ENCODE measurements at places on chromosomes 4 and X.

DNA sequence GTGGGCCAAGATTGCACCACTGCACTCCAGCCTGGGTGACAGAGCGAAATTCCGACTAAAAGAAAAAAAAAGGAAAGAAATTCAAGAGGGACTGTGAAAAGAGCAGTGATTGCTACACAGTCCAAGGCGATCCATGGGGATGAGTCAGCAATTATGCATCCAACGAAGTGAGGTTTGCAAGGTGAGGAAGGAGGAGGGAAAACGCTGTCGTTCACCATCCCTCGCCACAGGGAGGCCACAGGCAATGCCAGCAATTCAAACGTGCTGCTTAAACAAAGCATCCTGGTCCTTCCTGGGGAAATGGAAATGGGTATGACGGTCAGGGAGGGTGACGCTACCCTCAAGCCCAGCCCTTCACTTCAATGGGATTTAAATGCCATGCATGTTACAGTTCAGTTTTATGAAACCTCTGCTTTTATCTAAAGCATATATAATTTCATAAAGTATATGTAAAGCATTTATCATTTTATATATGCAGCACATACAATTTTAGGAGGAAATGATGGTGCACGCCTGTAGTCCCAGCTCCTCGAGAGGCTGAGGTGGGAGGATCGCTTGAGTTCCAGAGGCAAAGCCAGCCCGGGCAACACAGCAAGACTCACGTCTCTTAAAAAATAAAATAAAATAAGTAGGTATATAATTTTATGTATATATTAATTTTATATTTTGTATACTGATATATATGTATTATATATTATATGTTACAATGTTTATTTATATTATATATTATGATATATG, 108.7 kb downstream of the DHRSX start:
- DNase-seq: peak; percentile 93

DNA sequence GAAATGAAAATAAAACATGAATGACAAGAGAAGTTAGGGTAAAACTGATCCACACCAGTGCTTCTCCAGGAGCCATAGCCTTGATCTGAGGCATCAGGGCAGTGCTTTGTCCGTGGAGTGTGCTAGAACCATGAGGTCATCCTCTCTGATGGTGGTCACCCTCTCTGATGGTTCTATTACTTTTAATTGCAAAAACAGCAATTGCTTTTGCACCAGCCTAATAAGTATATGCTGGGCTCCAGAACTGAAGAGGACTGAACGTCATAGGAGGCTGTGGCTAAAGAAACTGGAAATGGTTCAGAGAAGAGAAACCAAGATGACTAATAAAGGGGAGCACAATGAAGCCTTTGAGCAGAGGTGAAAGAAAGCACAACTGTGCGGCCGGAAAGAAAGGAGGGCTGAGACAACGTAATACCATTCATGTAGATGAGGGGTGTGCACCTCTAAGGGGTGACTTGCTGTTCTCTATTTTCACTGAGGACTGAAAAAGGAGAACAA, 17.0 kb upstream of the TMEM154 start:
- no peak for DNase-seq

DNA sequence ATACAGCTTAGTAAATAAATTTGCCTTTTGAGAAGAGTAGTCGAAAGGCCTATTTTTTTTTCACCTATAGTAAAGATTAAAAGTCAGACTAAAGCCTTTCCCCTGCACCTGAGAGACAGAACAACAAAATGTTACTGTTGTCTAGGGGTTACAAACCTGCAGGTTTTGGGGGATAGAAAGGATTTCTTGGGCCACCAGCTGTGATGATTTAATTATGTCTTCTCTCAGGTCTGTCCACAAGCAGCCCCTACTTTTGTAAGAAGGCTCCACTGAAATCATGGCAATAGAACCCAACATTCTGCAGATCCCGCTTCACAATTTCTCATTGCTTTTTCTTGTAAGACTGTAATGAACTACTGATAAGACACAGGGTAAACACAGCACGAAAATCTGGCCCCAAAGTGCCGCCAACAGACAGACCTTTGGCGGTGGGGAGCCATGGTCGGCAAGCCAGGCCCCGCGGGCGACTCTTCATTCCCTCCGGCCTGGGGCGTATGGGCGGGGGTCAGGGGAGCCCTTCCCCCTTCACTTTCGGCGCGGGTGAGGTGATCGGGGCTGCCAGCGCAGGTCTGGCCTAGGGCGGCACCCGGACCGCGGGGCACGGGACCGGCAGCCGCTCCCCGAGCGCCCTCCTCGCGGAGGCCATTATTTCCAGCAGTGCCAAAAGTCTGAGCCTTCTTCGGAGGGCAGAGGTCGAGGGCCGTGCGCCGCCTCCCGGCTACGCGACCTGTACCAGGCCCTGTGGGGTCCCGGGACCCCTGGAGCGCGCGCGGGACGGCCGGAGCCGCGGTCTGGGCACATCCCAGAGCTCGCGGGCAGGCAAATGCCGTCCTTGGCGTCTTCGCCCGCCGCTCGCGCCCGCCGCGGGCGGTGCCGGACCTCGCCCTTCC, 812 bp upstream of the KDM6A start:
- DNase-seq: no peak

- no peak for DNase-seq
Observed at GRCh38 chrX:44651358-44651757, 108.7 kb upstream of the FUNDC1 start.

GRCh38 chrX:7059214-7059838, 88.2 kb upstream of the STS start:
- DNase-seq: no peak

- DNase-seq: peak; percentile 56
Observed at GRCh38 chr4:48341776-48342605, 662 bp downstream of the SLAIN2 start.

DNA sequence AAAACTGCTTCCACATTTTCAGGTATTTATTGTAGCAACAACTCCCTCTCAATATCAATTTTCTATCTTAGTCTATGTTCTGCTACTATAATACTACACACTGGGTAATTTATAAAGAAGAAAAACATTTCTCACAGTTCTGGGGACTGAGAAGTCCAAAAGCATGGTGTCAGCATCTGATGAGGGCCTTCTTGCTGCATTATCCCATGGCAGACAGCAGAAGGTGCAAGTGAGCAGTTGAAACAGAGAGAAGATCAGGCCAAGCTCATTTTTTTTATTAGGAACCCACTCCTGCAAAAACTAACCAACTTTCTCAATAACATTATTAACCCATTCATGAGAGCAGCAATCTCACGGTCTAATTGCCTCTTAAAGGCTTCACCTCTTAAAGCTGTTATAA, 376.0 kb downstream of the RAB28 start:
- no peak for DNase-seq

- no peak for DNase-seq
Observed at GRCh38 chr4:175833574-175834311, 21.7 kb upstream of the GPM6A start.

DNA sequence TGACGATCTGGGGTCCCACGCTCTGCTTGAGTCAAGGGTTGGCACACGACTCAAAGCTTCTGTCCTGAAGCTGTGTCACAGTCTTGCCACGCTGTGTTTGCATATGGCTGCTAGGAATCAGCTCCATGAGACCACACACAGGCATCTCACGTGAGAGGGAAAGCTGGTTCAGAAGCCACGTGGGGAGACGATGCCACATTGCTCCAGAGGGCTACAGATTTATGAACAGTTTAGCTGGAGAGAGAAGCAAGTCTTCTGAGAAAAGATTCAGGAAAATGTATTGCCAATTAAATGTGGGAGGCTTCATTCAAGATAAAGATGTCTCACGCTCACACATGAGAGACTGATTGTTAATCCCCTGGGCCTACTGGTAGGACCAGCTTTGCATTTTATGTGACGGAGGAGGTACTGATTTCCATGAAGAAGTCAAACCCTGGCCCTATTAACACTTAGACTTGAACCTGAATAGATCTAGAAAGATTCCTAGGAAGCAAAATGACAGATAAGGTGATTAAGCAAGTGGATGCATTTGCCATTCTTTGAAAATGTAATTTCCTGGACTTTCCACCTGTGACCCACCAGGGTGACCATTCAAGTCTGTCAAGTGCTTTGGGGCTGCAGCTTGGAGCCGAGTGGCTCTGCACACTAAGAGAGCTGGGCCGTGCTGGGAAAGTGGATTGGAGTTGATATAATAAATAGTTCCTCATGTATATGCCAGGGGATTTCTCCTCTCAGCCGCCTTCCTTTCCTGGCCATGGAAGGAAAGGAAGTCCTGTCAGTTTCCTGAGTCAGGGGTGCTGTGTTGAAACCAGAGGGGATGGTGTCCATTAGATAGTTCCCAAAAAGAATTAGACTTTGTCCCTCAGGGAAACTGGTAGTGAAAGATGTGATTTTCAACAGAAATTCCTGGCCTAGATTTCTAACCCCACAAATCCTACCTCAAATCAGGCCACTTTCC, 29.0 kb downstream of the ENPP6 start:
- DNase-seq: no peak

DNA sequence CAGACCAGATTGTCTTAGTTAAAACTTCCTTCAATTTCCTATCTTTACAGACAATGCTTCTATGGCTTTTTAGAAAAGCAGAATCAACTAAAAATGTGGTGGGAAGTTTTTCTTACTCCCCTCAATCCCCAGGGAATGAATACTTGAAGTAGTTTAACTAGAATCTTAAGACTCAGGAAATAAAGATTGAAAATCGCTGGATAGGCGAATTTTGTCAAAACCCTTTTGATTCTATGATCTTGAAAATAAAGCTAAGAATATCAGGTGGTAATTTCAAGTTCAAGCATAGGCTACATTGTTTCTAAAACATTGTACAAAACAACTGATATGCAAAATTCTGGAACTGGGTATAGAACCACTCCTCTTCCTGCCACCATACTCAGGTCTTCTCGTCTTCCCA, 276.5 kb upstream of the GK2 start:
- DNase-seq: no peak

DNA sequence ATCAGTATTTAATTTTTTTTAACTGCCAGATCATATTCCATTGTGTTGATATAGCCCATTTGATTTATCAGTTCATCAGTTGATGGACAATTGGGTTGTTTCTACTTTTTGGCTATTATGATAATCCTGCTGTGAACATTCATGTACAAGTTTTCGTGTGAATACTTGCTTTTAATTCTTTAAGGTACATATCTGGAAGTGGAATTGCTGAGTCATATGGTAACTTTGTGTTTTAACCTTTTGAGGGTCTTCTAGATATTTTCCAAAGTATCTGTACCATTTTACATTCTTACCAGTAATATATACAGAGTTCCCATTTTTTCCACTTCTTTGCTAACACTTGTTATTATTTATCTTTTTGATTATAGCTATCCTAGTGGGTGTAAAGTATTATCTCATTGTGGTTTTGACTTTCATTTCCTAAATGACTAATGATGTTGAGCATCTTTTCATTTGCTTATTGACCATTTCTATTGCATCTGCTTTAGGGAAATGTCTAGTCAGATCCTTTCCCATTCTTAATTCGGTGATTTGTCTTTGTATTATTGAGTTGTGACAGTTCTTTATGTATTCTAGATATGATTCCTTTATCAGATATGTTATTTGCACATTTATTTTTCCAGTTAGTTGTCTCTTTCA, 75.2 kb upstream of the NUDT6 start:
- DNase-seq: no peak

GRCh38 chr4:153763404-153763803, 3.6 kb upstream of the RNF175 start:
- DNase-seq: no peak

GRCh38 chr4:161813889-161814288, 349.9 kb downstream of the FSTL5 start:
- no peak for DNase-seq

Measured in EH (cell line).